ENCODE measurements at places on chromosomes 12 and 14.

DNA sequence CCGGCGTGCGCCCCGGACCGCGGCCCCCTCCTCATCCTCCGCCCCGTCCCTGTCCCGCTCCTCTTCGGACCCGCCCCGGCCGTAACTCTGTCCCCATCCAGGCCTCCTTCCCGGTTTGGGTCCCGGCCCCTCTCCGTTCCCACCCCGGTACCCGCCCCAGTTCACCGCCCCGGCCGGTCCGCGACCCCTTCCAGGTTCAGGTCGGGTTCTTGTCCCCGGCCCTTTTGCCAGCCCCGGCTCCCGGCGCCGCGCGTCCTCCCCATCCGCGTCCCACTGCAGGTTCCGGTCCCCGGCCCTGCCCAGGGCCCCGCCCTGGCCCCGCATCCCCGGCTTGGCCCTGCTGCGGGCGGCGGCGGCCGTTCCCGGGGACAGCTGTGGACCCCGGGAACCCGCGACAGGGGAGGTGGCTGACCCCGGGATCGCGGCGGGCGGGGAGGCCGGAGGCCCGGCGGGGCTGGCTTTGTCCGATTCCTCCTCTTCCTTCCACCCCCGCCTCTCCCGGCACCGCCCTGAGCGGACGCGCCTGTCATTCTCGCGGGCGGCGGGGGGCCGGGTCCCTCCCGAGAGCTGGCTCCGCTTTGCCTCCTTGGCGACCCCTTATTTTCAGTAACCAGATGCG, 601 bp downstream of the KLC1 start:
- DNase-seq = no peak

DNA sequence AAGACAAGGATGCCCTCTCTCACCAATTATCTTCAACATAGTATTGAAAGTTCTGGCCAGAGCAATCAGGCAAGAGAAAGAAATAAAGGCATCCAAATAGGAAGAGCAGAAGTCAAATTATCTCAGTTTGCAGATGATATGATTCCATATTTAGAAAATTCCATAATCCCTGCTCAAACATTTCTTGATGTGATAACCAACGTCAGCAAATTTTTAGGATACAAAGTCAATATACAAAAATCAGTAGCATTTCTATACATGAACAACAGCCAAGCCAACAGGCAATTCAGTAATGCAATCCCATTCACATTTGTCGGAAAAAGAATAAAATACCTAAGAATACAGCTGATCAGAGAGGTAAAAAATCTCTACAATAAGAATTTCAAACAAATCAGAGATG, 969.7 kb upstream of the USP15 start:
- no peak for DNase-seq

- DNase-seq = no peak
Measured at GRCh38 chr12:113302886-113303640, 31.8 kb downstream of the SLC8B1 start.

DNA sequence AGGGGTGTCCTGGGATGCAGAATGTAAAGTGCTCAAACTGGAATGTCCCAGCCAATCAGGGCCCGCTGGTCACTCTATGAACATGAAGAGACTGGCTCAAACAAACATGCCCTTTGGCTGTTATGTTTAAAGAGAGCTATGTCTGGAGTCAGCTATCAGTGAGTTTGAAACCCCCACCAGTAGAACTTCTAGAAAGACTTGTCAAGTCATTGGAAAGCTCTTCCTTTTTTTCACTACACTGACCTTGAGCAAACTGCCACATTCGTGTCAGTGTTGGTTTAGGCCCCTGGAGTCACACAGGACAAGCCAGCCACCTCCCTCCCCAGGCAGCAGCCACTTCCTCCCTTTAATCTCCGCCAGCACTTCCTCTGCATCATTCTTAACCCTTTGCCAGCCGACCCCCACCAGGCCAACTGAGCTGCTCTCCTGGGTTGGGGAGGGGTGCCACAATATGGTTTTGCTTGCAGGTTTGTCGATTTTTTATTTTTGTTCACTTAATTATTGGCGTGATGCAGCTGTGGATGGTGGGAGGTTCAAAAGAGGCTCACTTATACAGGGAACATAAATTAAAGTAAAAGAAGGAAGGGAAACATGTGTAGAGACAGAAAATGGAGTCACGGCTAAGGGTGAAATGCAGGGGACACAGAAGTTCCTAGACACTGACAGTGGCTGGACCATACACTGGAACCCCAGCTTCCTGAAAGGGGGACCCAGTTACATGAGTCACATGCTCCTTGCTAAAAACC, 25.3 kb downstream of the CMKLR1 start:
- DNase-seq = no peak

DNA sequence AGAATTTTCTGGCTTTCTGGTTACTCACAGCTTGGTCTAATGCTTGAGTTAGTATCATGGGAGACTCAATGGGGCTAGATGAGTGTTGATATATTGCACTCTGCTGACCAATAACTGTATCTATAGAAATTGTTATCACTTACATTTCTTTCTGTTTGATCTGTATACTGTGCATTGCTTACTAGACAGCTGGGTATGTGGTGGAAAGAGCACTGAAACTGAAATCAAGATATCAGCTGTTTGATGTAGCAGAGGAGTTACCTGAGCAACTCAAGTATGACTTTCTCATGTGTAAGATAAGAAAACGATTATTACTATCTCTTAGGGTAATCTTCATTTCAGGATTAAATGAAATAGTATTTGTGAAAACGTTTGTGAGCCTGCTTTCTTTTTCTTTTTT, 183.0 kb downstream of the SLC15A5 start:
- no peak for DNase-seq

- no peak for DNase-seq
Measured at GRCh38 chr12:50515587-50515986, 10.8 kb downstream of the DIP2B start.

- no peak for DNase-seq
Measured at GRCh38 chr14:98666545-98666944, 605.5 kb downstream of the BCL11B start.

DNA sequence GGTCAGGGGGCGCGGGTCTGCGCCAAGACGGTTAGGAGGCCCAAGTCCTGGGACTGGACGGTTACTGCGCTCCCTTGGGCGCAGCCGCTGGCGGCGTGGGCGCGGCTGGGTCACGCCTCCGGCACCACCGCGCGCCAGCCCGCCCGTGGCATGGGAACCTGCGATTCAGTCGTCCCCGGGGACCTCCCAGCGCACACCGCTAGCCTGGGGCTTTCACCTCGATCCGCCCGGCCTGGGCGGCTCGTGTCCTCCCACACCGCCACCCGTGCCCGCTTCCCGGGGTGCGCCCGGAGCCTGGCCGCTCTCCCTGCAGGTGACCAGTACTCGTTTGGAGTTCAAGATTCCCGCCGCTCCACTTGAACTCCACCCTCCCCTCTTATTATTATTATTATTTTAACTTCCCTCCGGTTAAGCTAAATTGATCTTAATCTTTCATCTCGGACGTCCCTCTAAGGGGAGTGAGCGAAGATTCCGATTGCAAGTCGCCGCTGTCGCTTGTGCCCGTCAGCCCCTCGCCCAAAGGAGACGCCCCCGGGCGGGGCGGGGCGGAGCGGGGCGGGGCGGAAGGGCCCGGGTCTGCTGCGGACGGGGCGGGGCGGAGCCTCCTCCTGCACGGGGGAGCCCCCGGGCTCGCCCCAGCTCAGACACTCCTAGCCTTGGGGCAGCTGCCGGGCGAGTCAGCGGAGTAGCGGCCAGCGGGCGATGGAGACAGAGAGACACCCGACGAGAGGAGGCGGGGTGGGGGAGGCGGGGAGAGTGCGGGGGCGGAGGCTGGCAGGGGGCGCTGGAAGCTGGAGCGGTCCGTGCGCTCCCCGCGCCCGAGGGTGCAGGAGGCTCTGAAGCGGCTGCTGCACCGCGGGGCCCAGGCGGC, at the start of gene KCNMB4:
Gene KCNMB4 (plus strand): TSS at position 643 of the 871 bp plus-strand sequence. CDS start 445 bp downstream, outside the sequence.
- peak; percentile 62 for DNase-seq

GRCh38 chr12:52058631-52059361, 7.6 kb downstream of the NR4A1 start:
- no peak for DNase-seq

GRCh38 chr14:68794130-68794850, 1.4 kb upstream of the ZFP36L1 start:
- peak; percentile 79 for DNase-seq

DNA sequence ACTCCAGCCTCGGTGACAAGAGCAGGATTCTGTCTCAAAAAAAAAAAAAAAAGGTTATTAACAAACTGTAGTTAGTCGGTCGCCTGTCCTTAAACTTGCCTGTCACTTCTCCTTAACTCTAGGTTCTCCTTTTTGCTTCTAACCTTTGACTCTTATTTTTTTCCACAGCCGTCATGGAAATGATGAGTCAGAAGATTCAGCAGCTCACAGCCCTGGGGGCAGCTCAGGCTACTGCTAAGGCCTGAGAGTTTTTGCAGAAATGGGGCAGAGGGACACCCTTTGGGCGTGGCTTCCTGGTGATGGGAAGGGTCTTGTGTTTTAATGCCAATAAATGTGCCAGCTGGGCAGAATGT, 418 bp upstream of the MYG1 start:
- peak; percentile 45 for DNase-seq

DNA sequence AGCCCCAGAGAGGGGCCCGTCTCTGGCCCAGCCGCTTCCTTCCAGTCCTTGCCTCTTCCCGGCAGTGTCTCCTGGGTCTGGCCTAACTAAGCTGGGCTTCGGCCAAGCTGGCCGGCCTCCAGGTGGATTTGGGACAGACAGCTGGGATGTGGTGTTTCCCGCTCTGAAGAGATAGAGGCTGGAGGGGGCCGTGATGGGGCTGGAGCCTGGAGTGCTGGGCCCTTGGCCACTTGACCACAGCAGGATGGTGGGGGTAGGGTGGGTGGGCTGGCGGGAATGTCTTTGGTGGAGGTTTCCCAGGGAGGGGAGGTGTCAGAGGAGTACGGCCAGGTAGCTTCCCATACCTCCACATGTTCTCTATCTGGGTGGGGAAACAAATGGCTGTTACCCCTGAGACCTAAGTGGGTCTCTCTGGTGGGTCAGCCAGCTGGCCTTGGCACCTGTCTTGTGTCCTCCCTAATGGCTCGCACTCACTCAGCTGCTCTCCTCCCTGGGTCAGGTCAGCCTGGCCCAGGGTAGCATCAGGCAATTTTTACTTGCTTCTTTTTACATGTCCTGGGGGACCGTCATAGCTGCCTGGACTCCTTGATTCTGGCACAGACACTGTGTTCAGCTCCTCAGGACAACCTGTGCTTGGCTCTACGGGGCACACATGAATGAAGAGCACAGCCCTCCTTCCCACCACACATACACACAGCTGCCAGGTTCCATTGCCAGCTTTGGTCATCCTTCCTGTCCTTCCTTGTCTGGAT, 19.8 kb upstream of the PGF start:
- no peak for DNase-seq

GRCh38 chr12:116592731-116593130, 33.5 kb downstream of the MAP1LC3B2 start:
- DNase-seq = no peak

- no peak for DNase-seq
Measured at GRCh38 chr14:64518229-64518628, 13.7 kb downstream of the ZBTB1 start.

DNA sequence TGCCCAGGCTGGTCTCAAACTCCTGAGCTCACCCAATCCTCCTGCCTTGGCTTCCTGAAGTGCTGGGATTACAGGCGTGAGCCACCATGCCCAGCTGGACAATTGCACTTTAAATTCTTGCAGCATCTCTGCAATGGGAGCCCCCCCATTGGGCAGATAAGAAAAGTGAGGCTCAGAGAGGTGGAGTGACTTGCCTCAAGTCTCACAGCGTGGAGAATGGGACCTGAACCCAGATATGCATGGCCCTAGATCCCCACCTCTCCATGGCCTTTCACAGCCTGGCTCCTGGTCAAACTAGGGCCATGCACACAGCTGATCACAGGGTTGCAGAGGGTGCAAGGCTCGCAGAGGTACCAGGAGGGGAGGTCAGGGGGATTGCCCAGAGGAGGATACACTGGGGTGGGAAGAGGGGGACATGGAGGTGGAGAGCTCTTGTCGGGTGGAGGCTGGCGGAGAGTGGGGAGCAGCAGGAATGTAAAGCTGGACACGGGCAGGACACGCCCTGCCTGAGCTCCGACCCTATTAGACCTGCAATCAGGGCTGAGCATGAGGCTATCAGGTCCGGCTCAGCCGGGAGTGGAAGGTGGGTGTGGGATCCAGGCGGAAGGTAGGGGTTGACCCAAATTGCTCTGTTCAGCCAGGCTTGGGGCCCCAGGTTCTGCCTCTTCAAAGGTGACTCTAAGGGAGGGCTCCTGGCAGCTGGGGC, 6.9 kb downstream of the EXOC3L4 start:
- DNase-seq = no peak

- no peak for DNase-seq
Measured at GRCh38 chr12:43062201-43062895, 472.8 kb upstream of the PRICKLE1 start.

- DNase-seq = no peak
Measured at GRCh38 chr12:3303410-3304136, 187.4 kb upstream of the PRMT8 start.

GRCh38 chr14:105305345-105305744, 4.5 kb upstream of the BRF1 start:
- DNase-seq = no peak

GRCh38 chr14:56145181-56145769, 27.1 kb downstream of the PELI2 start:
- no peak for DNase-seq

DNA sequence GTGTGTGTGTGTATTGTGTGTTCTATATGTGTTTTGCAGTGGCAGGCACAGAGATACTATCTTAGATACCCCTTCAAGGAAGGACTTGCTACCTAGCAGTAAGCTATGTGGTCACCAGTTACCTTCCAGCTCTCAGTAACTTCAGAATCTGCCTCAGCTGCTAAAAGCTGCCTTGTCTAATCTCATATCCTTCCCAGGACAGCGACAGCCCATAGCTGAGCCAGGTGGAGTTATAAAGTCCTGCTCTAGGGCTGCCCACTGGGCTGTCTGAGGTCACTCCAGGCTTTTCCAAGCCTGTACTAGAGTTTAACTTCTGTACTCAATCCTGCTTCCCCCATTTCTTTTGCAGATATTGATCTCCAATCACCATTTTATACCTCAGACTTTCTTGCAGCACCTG, 942.6 kb downstream of the GALC start:
- no peak for DNase-seq

- no peak for DNase-seq
Measured at GRCh38 chr14:61219673-61220072, 61.5 kb downstream of the TMEM30B start.

DNA sequence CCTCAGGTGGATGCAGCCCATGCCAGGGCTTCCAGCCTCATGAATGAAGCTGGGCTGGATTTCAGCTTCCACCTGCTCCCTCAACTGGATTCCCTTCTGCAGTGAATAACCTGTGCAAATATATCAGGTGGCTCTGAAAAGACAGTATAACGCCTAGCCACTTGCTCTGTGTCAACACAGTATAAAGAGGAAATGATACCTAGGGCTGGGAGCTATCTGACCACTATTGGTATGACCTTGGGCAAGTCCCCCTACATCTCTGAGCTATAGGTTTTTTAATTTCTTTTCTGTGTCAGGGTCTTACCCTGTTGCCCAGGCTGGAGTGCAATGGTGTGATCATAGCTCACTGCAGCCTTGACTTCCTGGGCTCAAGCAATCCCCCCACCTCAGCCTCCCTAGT, 19.8 kb downstream of the ISM2 start:
- DNase-seq = no peak

GRCh38 chr14:65320661-65321308, 91.7 kb upstream of the FUT8 start:
- DNase-seq = no peak

GRCh38 chr12:28378736-28379135, 188.5 kb downstream of the CCDC91 start:
- no peak for DNase-seq

GRCh38 chr12:15599266-15600037, 189.7 kb downstream of the EPS8 start:
- no peak for DNase-seq

- no peak for DNase-seq
Measured at GRCh38 chr12:82299319-82300025, 58.7 kb downstream of the CCDC59 start.

All from activated T-cell treated with anti-CD3 and anti-CD28 coated beads for 4 hours (primary cell).